ENCODE measurements at places on chromosomes 1 and 21.

DNA sequence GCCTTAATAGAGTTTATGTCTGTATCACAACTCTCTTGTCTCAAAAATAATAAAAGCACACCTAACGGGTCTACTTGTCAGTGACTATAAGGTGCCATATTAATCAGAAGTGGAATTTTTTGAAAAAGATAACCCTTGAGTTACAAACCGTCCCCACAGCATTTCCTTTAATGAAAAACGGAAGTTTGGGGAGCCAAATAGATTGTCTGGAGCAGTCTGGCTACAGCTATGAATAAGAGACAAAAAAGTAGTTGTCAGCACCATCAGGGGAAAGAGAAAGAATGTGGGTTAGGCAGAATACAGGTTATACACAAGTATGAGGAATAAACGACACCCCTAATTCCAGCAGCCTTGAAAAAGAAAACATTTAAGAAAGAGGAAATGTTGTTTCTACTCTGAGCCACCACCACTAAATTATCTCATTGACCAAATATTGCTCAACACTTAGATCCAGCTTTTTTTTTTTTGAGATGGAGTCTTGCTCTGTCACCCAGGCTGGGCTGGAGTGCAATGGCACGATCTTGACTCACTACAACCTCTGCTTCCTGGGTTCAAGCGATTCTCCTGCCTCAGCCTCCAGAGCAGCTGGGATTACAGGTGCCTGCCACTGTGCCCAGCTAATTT lies 29.4 kb upstream of the USP24 start:
- no peak for DNase-seq

- DNase-seq, result no peak
These were observed 22.2 kb downstream of the SLC26A9 start for GRCh38 chr1:205920861-205921569.

DNA sequence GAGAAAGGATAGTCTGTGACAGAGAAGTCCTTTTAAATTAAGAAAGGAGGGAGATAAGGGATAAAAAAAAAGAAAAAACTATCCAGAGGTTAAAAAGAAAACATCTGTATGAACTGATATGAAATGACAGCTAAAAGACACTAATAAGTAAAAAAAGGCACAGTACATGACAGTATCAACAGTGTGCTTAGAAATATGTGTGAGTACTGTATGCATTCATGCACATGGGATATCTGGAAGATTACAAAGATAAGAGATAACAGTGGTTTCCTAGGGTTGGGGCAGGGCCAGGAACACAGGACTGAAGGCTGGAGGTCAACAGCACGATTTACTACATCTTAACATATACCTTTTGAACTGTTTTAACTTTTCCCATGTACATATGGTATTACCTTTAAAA lies 13.3 kb downstream of the PTP4A2 start:
- no peak for DNase-seq

DNA sequence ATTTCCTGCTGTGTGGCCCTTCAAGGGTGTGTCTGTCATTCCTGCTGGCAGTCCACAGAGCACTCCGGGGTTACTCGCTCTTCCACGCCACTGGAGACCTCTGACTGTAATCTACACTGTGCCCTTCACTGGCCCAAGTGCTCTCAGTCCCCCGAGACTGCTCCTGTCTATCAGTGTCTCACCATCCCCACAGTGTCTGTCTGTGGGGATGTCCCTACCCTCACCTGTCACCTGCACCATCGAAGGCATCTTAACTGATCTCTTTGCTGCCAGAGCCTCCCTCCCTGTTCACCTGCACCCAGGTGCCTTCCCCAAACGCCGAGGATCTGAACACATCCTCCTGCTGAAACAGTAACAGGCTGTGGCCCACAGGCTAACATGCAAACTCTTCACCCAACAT lies 136.7 kb downstream of the MATN1 start:
- DNase-seq, result no peak

GRCh38 chr1:161085165-161085564 lies 4.2 kb downstream of the NECTIN4 start:
- no peak for DNase-seq

GRCh38 chr1:194133152-194133551 lies 946.7 kb upstream of the B3GALT2 start:
- no peak for DNase-seq

DNA sequence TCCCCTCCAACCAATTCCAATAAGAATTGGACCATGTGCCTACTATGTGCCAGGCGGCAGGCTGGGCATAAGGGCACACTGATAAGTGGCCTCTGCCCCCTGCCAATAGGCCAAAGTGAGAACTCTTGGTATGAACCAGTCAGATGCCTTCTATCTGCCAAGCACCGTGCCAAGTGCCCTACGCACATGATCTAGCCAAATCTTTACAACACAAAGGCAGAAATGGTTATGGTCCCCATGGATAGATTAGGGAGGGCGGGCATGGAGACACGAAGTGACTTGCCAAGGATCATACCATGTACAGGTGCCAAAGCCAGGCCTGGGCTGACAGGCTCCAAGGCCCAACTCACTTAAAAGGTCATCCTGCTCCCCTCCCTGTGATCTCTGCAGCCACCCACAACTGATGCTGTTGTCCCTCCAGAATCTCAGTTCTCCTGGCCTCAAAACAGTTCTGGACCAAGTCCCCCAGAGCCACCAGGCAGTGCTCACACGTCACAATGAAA lies 32.1 kb downstream of the CASZ1 start:
- DNase-seq, result no peak

- DNase-seq, result no peak
These were observed 80.3 kb downstream of the NFIA start for GRCh38 chr1:61162520-61163258.

GRCh38 chr1:184930232-184930631 lies 44.1 kb downstream of the NIBAN1 start:
- DNase-seq, result no peak

DNA sequence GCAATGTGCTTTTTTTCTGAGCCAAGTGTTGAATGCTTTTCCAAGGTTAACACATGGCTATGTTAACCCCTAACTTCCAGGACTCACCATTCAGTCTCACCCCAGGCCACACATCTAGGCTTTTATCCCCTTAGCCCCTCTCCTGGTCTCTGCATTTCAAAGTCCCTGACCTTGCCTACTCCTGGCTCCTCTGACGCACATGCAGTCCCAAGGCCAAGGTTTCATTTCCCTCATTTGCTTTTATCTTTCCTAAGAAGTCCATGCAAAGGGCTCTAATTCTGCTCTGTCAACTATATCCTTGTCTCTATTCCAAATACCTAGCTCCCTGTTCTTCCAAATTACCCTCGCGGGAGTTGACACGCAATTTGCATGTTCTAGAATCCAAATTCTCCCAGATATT lies 25.4 kb downstream of the SLC30A10 start:
- DNase-seq, result no peak

GRCh38 chr1:153030895-153031294 lies at the start of gene SPRR1B:
SPRR1B (plus strand) TSS chr1:153031203; CDS start chr1:153032346, 1,143 bp downstream.
- DNase-seq, result no peak

- DNase-seq, result peak; percentile 89
These were observed 5.7 kb upstream of the ZDHHC18 start for GRCh38 chr1:26820784-26821269.

- no peak for DNase-seq
These were observed 36.6 kb downstream of the FOXO6 start for GRCh38 chr1:41397753-41398330.

GRCh38 chr1:77950873-77951272 lies 28.0 kb downstream of the FUBP1 start:
- no peak for DNase-seq

DNA sequence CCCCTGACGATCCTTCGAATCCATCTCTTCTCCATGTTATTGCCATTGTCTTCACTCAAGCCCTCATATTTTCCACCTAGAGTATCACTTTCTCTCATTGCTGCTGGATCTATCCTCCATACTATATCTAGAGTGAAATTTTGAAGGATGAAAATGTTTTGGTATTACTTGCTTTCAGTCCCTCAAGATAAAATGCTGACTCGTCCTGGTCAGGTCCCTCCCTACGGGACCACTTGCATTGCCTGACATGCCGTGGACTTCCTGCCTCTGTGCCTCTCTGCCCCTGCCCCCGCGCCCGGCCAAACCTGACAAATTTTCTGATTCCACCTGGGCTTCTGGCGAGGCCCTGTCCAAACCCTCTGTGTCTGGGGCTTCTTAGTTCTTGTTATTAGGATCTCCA lies 23.6 kb downstream of the SPATA46 start:
- no peak for DNase-seq

GRCh38 chr21:19013916-19014315 lies 610.3 kb upstream of the TMPRSS15 start:
- DNase-seq, result no peak

DNA sequence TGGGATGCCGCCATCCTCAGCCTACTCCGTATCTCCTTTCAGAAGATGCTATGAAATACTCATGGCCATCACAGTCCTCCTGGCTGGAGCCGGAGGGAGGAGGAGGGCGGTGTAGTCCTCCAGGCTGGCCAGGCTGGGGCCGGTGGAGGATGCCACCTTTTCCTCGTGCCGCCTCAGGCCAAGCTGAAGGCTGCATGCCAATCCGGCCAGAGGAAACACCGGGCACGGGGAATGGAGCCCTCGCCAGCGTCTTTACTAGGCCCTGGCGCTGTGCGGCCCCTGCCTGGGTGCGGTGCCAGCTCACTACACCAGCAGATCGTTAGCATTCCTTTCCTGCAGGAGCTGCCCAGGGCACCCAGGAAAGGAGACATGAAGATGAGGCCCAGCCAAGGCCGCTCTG lies 70.1 kb downstream of the CASZ1 start:
- DNase-seq, result no peak

- no peak for DNase-seq
These were observed 127.1 kb downstream of the PCNX2 start for GRCh38 chr1:233168384-233168783.

DNA sequence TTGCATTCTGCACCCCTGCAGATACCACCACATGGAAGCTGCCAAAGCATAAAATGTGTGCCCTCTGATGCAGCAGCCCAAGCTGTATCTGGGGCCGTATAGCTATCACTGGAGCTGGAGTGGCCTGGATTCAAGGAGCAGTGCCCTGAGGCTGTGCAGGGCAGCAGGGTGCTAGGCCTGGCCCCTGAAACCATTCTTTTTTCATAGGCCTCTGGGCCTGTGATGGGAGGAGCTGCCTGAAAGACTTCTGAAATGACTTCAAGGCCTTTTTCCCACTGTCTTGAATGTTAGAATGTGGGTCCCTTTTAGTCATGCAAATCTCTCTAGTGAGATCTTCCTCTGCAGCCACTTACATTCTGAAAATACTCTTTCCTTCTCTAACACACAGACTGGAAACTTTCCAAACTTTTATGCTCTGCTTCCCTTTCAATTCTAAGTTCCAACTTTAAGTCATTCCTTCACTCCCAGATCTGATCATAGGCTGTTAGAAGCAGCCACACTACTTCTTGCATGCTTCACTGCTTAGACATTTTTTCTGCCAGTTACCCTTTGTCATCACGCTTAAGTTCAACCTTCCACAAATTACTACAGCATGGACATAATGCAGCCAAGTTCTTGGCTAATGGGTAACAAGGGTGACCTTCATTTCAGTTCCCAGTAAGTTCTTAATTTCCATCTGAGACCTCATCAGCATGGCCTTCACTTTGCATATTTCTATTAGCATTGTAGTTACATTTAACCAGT lies 42.4 kb downstream of the DRAM2 start:
- DNase-seq, result no peak

- no peak for DNase-seq
These were observed 63.9 kb downstream of the PLPPR4 start for GRCh38 chr1:99328171-99328570.

GRCh38 chr1:97883823-97884222 lies 37.0 kb downstream of the DPYD start:
- DNase-seq, result no peak

GRCh38 chr1:247638781-247639180 lies 33.4 kb downstream of the OR2G3 start:
- no peak for DNase-seq

- no peak for DNase-seq
These were observed 8.9 kb upstream of the HAO2 start for GRCh38 chr1:119359730-119360129.

DNA sequence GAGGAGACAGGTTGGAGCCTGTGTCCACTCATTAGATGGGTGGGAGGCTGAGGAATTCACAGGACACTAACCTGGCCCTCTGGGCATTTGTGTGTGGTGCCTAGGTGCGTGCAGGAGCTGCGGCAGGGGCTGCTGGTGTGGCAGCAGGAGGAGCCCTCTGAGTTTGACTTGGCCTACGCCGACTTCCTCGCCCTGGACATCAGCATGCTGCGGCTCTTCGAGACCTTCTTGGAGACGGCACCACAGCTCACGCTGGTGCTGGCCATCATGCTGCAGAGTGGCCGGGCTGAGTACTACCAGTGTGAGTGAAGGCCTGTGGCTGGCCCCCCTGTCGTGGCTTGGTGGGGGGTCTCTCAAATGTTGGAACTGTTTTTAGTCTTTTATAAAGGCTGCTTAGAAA lies 3.6 kb downstream of the XKR8 start:
- DNase-seq, result no peak

GRCh38 chr1:84668185-84668584 lies 22.1 kb downstream of the SSX2IP start:
- DNase-seq, result no peak

DNA sequence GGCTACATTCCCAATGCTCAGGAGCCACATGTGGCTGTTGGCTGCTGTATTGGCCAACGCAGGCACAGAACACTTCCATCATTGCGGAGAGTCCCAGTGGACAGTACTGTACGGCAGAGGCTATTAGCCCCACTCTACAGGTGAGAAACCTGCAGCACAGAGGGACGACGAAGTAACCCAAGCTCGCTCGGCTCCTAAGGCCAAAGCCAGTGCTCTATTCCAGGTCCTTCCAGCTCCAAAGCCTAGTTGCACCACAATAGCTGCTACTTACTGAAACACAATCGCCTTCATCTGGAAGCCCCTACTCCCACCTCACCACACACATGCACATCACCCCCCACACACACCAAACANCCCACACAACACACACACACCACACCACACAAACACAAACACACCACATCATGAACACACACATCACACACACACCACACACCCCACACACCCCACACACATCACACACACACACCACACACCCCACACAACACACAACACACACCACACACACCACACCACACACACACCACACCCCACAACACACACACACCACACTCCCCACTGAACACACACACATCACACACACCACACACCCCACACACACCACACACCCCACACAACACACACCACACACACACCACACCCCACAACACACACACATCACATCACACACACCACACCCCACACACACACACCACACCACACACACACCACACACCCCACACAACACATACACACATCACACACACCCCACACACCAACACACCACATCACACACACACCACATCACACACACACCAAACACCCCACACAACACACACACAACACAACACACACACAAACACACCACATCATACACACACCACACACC lies 3.2 kb downstream of the LYPD8 start:
- peak; percentile 18 for DNase-seq

GRCh38 chr1:86035101-86035500 lies 121.5 kb downstream of the COL24A1 start:
- no peak for DNase-seq

Measured in GM20000 (cell line).